ENCODE measurements at places on chromosomes 12 and 14.
A peak's percentile ranks its signal among the peaks of the same experiment; 100 is the strongest.

DNA sequence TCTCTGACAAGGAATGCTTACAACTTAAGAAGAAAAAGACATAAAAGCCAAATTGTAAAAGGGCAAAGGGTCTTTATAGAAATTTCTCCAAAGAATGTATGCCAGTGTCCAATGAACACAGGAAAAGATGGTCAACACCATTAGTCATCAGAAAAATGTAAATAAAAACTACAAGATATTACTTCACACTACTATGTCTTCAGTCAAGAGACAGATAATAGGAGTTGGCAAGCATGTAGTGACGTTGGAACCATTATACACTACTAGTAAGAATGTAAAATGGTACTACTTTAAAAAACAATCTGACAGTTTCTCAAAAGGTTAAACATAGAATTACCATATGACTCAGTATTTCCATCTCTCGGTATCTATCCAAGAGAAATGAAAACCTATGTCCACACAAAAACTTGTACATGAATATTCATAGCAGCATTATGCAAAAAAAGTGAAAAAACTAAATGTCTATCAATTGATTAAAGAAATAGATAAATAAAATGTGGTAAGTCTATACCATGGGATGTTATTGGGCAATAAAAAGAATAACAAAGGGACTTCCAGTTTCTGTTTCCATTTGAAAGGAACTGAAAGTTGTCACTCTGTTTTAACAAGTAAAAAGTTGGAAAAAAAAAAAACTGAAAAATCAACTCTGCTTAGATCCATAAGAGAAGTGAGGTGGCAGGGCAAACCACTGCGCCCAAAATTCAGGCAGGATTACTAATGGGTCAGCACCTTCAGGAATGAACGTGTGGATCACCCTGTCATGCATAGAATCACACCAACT is 69.8 kb downstream of the ALG10B start:
- no peak for DNase-seq

DNA sequence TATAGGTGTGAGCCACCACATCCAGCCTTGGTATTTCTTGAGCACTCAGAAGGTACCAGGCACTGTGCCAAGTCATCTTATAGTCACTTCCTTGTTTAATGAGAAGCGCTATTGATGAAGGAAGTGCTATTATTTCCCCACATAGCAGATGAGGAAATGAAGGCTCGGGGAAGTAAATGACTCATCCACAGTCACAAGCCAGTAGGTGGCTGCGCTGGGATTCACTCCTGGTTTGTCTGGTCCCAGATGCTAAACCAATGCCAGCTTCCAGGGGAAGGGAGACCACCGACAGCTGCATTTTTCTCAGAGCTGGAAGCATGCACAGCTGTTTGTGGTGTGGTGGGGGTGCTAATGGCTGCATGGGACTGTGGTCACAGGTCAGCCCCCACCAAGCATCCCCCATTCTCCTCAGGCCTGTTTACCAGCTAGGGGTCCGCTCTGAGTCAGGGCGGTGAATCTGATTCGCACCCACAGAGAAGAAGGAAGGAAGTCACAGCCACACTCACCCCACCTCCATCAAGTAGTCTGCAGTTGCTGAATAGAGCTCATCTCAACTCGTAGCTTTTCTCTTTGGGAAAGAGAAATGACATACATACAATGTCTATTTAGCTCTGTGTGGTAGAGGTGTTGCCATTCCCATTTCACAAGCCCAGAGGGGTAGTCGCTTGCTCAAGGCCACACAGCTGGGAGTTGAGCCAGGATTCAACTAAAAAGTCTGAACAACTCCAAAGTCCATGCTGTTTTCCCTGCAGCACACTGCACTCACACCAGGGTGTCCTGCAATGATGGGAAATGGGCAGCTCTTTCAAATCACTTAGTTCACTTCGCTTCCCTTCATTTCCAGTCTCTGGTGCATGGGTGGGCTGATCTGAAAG is 6.3 kb upstream of the LTBP2 start:
- DNase-seq: peak; percentile 83

DNA sequence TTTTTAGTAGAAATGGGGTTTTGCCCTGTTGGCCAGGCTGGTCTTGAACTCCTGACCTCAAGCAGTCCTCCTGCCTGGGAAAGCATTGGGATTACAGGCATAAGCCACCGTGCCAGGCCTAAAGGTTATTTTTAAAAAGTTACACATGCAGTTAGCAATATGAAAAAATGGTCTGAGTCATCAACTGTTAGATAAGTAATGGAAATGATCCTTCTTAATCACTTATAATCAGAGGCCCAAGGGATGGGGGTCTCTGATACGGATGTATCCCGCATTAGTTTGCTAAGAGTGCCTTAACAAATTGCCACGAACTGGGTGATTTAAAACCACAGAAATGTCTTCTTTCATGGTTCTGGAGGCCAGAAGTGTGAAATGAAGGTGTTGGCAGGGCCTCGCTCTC is 54.1 kb upstream of the FERMT2 start:
- DNase-seq: no peak

- peak; percentile 50 for DNase-seq
Measured at GRCh38 chr12:13203034-13203922, 6.8 kb downstream of the EMP1 start.

GRCh38 chr12:42410340-42410739 is 84.4 kb downstream of the PPHLN1 start:
- no peak for DNase-seq

- peak; percentile 45 for DNase-seq
Measured at GRCh38 chr12:69500631-69501030, 30.4 kb downstream of the FRS2 start.

DNA sequence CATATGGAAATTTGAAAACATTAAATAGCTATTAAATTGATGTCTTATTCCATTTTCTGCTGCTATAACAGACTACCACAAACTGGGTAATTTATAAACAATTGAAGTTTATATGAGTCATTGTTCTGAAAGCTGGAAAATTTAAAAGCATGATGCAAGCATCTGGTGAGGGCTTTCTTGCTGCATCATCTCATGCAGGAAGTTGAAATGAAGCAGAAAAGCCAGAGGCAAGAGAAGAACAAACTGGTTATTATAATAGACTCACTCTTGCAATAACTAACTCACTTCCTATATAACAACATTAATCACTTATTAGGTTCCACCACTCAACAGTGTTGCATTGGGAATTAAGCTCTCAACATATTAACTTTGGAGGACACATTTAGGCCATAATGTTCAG is 1277.4 kb downstream of the LRFN5 start:
- peak; percentile 83 for DNase-seq

- peak; percentile 61 for DNase-seq
Measured at GRCh38 chr12:19757317-19757877, 318.1 kb downstream of the AEBP2 start.

- no peak for DNase-seq
Measured at GRCh38 chr14:55819610-55820304, 239.8 kb downstream of the KTN1 start.

- no peak for DNase-seq
Measured at GRCh38 chr12:125954362-125954761, 889.1 kb downstream of the AACS start.

- no peak for DNase-seq
Measured at GRCh38 chr14:91118511-91119068, 4.7 kb downstream of the DGLUCY start.

- peak; percentile 49 for DNase-seq
Measured at GRCh38 chr14:68147303-68147702, 327.7 kb downstream of the RAD51B start.

DNA sequence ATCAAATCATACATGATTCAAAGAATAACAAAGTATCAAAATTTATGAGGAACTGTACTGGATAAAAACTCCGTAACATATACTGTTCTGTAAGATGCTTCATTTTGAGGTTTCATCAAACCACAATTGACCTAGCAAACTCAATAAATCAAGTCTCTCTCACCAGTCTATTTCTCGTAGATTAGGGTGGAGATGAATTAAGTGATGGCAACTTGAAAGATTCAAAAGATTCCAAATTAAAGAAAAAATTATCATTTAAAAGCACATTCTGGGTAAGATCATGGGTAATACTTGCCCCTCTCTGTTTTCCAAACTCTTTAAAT is 74.4 kb downstream of the PAPLN start:
- peak; percentile 4 for DNase-seq

DNA sequence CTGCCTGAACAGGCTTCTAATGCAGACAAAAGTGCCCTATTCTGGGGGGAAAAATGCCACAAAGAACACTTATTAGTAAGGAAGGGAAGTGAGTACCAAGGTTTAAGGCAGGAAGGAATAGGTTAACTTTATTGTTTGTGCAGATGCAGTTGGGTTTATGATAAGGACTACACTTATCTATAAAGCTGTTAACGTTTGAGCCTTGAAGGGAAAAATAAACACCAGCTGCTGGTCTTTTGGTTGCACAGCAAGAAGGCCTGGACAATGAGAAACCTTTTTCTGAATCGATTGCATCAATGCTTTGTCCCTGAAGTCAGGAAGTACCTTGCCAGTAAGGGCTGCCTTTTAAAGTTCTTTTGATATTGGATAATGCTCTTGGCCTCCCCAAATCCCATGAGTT is 407.8 kb downstream of the ATP23 start:
- no peak for DNase-seq

DNA sequence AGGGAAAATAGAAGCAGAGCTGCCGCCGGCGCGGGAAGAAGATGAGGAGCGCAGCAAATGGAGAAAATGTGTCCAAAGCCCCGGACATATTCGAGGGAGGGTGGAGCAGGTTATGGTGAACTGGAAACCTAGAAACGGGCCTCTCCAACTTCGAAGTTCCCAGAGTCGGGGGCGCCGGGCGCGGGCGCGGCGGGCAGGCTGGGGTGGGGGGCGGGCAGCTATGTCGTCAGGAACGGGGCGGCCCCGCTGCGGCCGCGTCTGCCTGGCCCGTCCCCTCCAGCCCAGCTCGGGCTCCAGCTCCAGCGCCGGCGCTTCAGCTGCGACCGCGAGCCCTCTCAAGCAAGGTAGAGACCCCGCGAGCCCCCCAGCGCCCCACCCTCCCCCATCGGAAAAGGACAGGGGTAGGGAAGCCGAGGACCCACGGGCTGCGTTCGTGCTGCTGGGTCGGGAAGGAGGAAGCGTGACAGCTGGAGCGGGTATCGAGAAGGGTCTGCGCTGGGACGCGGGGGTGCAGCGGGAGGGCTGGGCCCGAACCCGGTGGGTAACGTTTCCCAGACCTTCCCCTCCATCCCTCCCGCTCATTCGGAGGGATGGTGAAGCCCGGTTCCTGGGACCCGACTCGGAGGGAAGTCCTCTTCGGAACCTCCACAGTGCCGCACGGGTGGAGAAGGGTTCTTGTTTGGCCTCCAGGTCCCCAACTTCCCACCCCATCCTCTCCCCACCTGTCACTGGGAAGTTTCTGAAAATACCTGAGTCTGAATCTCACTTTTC is 1.0 kb downstream of the DGKA start:
- DNase-seq: peak; percentile 42

- no peak for DNase-seq
Measured at GRCh38 chr14:79229383-79229909, 981.9 kb downstream of the DIO2 start.

- DNase-seq: peak; percentile 66
Measured at GRCh38 chr14:80637756-80638619, 303.6 kb downstream of the CEP128 start.

- DNase-seq: peak; percentile 2
Measured at GRCh38 chr14:24481622-24482324, 26.3 kb downstream of the CMA1 start.

DNA sequence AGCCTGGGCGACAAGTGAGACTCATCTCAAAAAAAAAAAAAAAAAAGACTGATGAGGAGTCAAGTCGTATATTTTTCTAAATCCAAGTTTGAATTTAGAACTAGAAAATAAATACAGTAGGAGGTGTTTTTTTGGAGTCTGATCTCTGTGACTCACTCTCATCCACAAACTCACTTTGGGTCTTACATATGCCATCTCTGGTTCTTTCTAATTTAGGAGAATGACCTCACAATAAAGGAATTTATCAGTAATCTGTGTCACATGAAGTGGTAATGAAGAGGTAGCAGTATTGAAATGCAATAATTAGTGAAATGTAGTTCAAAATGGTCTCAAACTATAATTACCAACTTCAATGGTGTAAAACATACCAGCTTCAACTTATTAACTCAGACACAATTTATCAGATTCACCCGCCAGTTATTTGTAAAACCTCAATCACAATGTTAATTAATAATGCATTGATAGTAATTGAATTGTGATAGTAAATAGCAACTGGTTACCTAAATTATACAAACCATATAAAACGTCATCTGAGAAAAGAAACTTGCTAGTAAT is 4.4 kb upstream of the CFL2 start:
- peak; percentile 80 for DNase-seq

GRCh38 chr12:95185854-95186253 is 31.4 kb downstream of the FGD6 start:
- no peak for DNase-seq

- DNase-seq: no peak
Measured at GRCh38 chr14:69354383-69355153, 43.5 kb downstream of the ERH start.

GRCh38 chr14:54348001-54348611 is 48.7 kb upstream of the CDKN3 start:
- DNase-seq: peak; percentile 61

DNA sequence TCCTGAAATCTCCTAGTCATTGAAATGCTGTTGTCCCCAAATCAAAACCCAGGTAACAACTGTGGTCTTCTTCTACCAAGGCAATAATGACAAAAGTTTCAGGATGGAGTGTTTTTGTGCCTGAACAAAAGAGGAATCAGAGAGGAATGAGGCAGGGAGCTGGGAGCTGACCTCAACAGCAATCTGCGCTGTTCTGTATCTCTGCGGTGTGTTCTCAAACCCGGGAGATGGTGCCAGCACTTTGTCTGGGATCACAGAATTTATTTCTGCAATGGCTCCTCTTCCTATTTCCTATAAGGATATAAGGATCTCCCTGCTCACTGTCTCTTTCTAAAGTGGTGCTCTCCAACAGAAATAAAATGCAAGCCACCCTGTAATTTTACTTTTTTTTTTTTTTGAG is 449 bp upstream of the GLT8D2 start:
- no peak for DNase-seq

DNA sequence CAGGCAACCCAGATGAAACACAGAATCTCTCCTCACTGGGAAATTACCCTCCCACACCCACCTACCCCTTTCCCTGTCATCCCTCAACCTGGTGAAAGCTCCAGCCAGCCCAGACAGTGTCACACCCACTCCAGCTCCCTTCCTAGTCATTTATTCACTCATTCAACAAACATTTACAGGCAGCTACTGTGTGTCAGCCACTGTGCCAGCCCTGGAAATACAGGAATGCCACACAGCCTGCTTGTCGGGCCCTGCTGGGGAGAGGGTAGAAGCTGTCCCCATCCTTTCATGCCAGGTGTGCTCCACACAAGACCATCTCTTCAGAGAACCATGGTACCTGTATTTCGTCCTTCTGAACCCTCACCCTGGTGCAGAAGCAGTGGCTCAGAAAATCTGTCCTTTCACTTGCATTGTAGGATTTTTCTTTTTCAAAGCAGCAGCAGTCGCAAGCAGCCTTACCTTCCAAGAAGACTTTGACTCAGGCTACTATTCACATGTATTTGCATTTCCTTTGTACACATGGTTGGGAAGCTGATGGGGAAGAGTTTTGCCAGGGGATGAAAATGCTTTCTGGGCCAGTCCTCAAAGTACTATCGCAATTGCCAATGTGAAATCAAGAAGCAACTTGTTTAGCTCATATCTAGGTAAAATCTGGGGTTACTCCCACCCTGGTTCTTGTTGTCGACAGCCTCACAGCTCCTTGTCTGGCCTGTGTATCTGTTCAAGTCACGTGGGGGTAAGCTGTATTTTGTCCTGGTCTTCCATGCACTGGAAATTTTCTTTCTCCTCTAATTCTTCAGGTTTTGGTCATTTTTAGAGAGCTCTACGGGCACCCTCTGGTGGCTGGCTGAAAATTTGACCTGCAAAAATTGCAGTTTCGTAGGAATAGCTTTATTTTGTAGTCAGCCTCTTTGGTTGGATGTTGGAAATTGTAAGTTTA is 147.4 kb upstream of the EGLN3 start:
- peak; percentile 51 for DNase-seq

- DNase-seq: peak; percentile 83
Measured at GRCh38 chr12:85405781-85406522, 125.9 kb downstream of the ALX1 start.

All from fibroblast of skin of scalp (primary cell).